Esophagus squamous epithelium (tissue), 5 donors: ENCODE measurements at places on chromosomes 11 and 22. TPM values are rescaled to one million over a fixed set of nuclear protein-coding genes. Genes with fewer than 3 reads are reported as not detected.

CLMP gene
- total RNA-seq: 47.9 TPM

TNNI2 gene
- total RNA-seq: not detected

OR8G5 gene
- total RNA-seq: not detected

DRD2 gene
- not detected for total RNA-seq

PDE3B gene
- 1.3 TPM for total RNA-seq

UBQLNL gene
- total RNA-seq: 0.27 TPM

MICAL2 gene
- total RNA-seq: 17.1 TPM

PRRG4 gene
- 60.1 TPM for total RNA-seq

FGF4 gene
- total RNA-seq: not detected

OTOG gene
- not detected for total RNA-seq

DCDC1 gene
- total RNA-seq: not detected

PRR5L gene
- 2.3 TPM for total RNA-seq

OR51I1 gene
- total RNA-seq: not detected

OR4A16 gene
- not detected for total RNA-seq

SHANK2 gene
- total RNA-seq: 2.5 TPM

KCNK7 gene
- 5.5 TPM for total RNA-seq

NUDT22 gene
- total RNA-seq: 44.0 TPM

PAMR1 gene
- 1.3 TPM for total RNA-seq

LAYN gene
- total RNA-seq: 13.0 TPM

NOX4 gene
- total RNA-seq: not detected

PAX6 gene
- total RNA-seq: not detected

ADAMTS8 gene
- 8.8 TPM for total RNA-seq

OR4B1 gene
- not detected for total RNA-seq

CARD16 gene
- total RNA-seq: 10.5 TPM

TSSK2 gene
- total RNA-seq: not detected

MEI1 gene
- total RNA-seq: 0.09 TPM

OR10G8 gene
- not detected for total RNA-seq

CRYBB2 gene
- not detected for total RNA-seq

OR8G1 gene
- total RNA-seq: not detected

SAA2 gene
- total RNA-seq: 79.8 TPM

MRGPRX3 gene
- 0.44 TPM for total RNA-seq

KIRREL3 gene
- total RNA-seq: not detected

TPBGL gene
- total RNA-seq: not detected

ANO1 gene
- 5.1 TPM for total RNA-seq

NLRP10 gene
- not detected for total RNA-seq

VSTM5 gene
- not detected for total RNA-seq

MMP13 gene
- total RNA-seq: not detected

KRTAP5-8 gene
- total RNA-seq: not detected

NTM gene
- total RNA-seq: 3.2 TPM

KRTAP5-11 gene
- not detected for total RNA-seq

KRTAP5-5 gene
- not detected for total RNA-seq

FGF3 gene
- total RNA-seq: not detected

CEP57 gene
- total RNA-seq: 24.9 TPM

AIFM3 gene
- 0.30 TPM for total RNA-seq

BIRC3 gene
- total RNA-seq: 6.9 TPM

ST14 gene
- 122 TPM for total RNA-seq

RFPL3 gene
- not detected for total RNA-seq

MMP3 gene
- total RNA-seq: not detected
